Iris pigment epithelial cell (primary cell): ENCODE measurements at places on chromosomes 3 and 15.

- DNase-seq = peak; percentile 64
Observed at GRCh38 chr3:149564079-149564478, 89.6 kb downstream of the TM4SF4 start.

DNA sequence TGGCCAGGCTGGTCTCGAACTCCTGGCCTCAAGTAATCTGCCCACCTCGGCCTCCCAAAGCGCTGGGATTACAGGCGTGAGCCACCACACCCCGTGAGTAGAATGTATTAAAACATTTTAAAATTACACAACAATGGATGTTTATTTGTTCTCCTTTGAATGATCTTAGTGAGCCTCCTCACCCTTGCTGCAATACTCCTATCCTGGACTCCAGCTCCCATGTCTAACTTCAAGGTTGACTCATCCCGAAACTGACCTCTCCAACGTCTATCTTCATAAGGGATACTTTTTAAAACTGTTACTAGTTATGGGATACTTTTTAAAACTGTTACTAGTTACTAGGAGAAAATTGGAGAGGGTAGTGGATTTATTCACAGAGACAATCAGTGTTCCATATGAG lies 17.8 kb upstream of the RHCG start:
- DNase-seq = no peak

DNA sequence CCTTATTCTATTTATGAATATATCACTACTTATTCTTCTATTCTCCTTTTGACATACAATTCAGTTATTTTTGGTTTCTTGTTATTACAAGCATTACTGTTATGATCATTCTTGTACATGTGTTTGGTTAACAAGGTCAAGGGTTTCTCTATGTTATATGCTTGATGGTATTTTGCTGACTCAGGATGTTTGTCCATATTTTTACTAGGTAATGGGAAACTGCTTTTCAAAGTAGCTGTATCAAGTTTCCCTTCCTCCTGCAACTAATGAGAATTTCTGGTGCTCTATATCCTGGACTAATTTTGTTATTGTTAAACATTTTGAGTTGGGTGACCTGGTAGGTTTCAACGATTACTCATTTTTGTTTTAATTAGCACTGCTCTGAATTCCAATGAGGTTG lies 841.0 kb downstream of the OTOL1 start:
- peak; percentile 72 for DNase-seq

DNA sequence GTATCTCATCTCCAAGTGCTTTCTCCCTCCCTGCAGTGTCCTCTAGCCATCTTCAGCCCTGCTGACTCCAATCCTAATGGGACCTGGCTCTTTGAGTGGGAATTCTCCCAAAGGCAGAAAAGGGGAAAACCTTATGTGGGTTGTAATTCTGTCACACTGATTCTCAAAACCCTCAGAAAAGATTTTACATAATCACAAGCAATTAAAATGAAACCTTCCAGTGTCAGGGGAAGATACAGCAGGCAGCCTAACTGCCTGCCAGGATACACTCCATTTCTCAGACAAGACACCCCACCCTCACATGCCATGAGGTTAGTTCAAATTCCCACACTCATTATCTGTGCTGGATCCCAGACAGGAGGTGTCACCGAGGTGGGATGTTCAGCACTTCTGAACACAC lies 121.4 kb downstream of the RFTN1 start:
- DNase-seq = no peak

DNA sequence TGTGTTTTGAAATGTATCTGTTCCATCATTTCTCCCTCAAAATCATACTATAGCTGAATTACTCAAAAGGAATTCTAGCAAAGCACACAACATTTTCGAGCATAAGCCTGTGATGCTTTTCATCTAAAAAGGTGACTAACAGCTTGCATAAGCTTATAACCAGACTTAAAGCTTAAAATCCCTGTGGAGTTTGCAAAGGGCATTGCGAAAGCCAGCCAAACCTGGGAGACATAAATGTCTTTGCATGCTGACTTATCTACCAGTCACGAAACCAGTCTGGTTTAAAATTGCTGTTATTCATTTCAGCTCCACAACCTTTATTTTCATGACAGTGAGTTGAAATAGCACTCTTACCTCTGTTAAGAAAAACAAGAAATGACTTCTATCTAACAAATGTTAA lies 35.6 kb upstream of the LIPC start:
- DNase-seq = peak; percentile 97

- no peak for DNase-seq
Observed at GRCh38 chr3:171836855-171837254, 6.3 kb upstream of the TMEM212 start.

- DNase-seq = peak; percentile 20
Observed at GRCh38 chr3:124584552-124585391, 145.5 kb upstream of the UMPS start.

- DNase-seq = no peak
Observed at GRCh38 chr15:79540551-79540950, 108.4 kb downstream of the MINAR1 start.

DNA sequence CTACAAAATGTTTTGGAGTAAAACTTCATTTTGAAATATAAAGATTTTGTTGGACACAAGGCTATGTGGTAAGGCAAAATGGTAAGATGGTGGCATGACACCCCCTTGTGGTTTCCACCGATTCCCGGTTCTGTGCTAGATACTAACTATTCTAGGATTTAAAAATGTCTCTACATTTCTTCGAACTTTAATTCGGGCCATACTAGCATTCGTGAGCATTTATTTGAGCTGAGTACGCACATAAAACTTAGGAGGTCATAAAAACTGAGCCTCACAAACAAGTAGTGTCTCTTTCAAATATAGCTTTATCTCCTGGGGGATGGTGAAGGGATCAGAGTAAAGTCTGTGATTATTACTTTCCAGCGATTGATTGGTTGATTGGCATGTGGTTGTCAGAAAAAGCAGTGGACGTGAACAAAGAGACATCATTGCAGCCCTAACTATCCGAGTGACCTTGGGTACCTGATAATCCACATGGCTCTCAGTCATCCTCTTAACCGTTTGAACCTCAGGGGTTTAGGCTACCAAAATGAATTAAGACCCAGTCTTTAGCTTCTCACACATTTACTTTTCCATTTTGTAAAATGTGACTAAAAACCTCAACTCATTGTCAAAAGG lies 1.1 kb upstream of the ZNF639 start:
- DNase-seq = peak; percentile 64

- no peak for DNase-seq
Observed at GRCh38 chr15:69992348-69992747, 105.4 kb downstream of the TLE3 start.

DNA sequence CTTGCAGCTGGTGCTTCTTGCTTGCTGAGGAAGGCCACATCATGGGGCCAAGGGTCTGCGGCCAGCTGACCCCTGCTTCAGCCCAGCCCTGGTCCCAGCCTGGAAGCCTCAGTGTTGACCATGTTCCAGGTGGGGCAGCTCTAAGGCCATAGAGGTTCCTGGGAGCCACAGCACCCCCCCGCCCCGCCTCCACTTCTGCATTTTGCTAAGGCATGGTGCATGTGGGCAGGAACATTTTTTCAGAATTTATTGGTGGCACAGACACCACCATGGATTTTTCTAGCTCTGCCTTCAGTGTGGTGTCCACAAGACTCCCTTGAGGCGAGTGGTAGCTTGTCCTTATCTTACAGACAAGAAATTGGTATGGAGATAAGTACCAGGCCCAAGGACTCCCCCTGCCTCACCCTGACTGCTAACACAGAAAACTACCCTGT lies 1.9 kb upstream of the CHST14 start:
- no peak for DNase-seq

- DNase-seq = peak; percentile 31
Observed at GRCh38 chr3:107845380-107846278, 245.2 kb downstream of the CD47 start.

GRCh38 chr3:159532577-159532976 lies 456.1 kb upstream of the IL12A start:
- peak; percentile 11 for DNase-seq

GRCh38 chr15:90585863-90586262 lies 56.1 kb downstream of the CRTC3 start:
- peak; percentile 34 for DNase-seq

DNA sequence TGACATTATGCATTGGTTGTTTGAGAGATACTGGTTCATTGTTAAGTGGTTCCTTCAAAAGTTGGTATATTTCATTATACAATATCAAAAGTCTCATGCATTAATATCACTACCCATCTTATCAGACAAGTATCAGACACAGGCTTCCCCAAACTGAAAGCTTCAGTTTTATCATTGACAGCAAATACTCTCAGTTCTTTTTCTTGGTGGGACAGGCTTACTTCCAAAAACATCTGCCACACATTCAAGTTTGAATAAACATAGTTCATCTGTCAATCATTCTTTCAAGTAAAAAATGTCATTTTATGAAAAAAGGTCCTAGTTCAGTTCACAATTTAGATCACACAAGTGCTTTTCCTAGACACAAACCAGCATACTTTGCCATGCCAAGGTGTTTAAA lies 280.0 kb upstream of the TRIM42 start:
- no peak for DNase-seq

DNA sequence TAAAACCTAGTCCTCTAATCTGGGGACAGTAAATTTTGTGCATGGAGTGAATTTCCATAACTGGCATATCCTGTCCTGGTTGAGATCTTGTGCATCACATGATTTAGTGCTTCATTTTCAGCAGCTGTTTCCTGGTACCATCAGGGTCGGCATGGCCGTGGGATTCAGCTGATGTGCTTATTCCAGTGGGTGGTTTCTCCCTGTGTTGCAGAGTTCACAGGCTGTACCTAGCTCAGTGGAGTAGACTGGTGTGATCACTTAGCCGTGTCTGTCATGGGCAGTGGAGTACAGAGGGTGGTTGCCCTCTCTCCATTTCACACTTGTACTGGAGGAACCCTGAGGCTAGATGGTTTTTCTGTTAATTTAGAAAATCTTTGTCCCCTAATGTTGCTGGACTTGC lies 228.5 kb downstream of the PTPRG start:
- DNase-seq = no peak

GRCh38 chr15:42012241-42012640 lies 8.6 kb downstream of the PLA2G4E start:
- DNase-seq = no peak

DNA sequence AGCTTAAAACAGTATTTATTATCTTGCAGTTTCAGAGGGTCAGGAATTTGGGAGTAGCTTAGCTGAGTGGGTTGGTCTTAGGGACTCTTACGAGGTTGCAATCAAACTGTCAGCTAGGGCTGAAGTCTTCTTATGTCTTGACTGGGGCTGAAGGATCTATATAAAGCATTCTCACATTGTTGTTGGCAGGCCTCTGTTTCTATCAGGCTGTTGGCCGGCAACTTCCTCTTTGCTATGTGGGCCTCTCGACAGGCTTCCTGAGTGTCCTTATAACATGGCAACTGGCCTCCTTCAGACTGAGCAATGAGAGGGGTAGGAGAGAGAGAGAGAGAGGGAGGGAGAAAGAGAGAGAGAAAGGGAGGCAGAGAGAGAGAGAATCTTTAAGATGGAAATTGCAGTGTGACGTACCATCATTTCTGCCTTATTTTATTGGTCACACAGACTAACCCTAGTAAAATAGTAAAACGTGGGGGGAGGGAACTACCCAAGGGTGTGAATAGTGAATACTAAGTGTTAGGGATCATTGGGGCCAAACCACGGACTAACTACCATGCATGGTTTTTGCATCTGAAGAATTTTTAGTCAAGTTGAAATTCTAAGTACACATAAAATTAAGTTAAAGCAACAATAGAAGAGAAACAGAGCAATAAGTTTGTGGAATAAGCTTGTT lies 16.1 kb downstream of the FGF7 start:
- no peak for DNase-seq

- DNase-seq = no peak
Observed at GRCh38 chr15:91223863-91224262, 123.8 kb downstream of the SV2B start.

DNA sequence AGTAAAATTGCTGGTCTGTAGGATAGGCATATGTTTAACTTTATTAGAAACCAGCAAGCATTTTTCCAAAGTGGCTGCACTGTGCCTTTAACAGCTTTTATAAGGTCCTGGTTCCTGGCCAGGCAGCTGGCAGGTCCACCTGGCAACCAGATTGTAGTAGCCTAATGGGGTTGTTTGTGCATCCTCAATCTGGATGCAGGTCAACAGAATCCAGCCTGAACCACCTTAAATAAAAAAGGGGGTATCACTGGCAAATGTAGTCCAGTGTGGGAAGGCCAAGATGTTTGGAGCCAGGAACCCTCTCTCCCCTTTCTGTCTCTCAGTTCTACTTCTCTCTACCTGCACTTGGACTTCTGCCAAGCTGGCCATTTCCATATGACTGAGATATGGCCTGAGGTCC lies 200.3 kb downstream of the ZNF621 start:
- no peak for DNase-seq

- DNase-seq = peak; percentile 41
Observed at GRCh38 chr3:53175613-53176540, 14.9 kb downstream of the PRKCD start.

DNA sequence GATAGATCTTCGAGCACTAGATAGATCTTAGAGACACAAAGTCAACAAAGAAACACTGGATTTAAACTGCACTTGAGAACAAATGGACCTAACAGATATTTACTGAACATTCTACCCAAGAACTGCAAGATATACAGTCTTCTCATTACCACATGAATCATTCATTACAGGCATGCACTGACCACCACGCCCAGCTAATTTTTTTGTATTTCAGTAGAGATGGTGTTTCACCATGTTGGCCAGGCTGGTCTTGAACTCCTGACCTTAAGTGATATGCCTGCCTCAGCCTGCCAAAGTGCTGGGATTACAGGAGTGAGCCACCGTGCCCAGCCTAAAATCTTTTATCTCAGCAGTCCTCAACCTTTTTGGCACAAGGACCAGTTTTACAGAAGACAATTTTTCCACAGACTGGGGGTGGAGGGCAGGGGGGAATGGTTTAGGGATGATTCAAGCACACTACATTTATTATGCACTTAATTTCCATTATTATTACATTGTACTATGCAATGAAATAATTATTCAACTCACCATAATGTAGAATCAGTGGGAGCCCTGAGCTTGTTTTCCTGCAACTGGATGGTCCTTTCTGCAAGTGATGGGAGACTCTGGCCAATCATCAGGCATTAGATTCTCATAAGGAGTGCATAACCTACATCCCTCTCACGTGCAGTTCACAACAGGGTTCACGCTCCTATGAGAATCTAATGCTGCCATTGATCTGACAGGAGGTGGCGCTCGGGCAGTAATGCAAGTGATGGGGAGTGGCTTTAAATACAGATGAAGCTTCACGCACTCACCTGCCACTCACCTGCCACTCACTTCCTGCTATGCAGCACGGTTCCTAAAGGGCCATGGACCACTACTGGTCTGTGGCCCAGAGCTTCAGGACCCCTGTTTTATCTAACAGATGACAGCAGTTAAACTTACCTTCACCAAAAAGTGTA lies 21.7 kb downstream of the CSNK1G1 start:
- DNase-seq = peak; percentile 61

GRCh38 chr3:52547143-52547542 lies 10.7 kb downstream of the UQCC5 start:
- no peak for DNase-seq

DNA sequence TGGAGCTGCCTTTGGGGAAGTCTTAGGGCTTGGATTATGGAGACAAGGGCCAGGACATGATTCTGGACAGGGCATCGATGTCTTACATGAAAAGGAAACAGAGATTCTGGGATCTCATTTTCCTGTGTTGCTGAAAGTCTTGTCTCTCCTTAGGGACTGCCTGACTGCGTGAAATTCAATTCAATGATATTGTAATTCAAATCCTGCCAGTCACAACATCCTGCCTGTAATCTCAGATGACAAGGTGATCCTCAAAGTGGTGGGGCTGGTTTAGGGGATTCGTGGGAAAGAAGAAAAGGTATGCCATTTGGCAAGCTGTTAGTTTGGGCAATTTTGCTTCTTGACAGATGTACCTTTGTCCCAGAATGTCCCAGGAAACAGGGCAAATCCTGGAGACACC lies 129.1 kb downstream of the KBTBD8 start:
- DNase-seq = no peak
